Activated CD4-positive, CD25-positive, alpha-beta regulatory T cell (primary cell): ENCODE measurements at places on chromosomes 1 and 21.

DNA sequence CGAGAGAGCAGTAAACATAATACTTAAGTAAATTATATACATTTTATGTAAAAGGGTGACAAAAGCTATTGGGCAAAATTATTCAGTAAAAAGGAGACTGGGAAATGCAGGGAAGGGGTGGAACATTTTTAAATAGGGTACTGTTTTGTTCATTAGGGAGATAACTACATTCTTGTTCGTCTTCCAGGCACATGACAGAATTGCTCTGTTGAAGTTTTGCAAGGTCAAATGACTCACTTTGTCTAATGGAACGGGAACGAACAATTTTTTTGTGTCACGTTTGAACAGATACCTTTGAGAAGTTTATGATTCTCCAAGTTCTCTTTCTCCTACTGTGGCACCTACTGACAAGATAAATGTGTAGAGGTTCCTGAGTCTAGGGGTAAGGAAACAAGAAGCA is 382.3 kb upstream of the ZRANB2 start:
- DNase-seq, result no peak

- no peak for DNase-seq
Observed at GRCh38 chr1:241638909-241639622, 1.1 kb downstream of the CHML start.

- peak; percentile 69 for DNase-seq
Observed at GRCh38 chr21:44949779-44950198, 10.0 kb downstream of the SLX9 start.

DNA sequence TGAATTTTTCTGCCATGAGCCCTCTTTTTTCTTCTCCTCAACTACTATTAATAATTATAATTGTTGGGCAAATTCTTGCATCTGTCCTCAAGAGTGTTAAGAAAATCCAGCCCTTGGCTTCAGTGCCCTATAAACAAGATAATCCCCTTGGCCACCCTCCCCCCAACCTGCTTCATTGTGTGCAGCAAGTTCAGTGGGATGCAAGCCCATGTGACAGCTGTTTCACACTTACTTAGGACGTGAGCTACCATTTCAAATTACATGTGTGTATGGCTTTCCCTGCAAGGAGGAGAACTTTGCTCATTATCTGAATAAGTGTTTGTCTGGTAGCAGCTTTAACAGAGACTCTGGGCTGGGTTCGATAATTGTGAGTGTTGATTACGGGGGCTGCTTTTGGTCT is 276.2 kb downstream of the CACNA1E start:
- no peak for DNase-seq

DNA sequence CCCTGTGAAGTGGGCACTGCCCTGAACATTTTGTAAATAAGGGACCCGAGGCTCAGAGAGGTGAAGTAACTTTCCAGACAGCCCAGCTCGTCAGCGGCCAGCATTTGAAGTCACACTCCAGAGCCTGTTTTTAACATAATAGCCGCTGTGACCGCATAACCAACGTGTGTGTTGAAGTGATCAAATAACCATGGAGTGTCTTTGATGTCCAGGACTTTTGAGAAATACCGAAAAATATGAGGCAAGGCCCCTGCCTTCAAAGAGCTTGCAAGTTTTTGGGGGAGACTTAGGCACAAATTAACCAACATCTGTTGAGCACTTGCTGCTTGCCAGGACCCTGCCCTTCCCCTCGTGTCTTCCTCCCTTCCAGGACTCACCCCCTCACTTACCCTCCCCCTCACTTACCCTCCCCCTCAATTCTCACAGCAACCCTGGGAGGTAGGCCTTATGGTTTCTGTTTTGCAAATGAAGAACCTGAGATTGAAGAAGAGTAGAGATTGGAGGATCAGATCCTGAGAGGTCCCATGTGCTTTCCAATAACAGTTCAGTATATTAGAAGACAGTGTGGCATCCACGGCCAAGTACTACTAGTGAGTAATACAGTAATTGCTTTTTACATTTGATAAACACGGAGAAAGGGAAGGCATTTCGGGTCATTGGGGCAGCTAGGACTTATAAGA is 1.3 kb upstream of the SLC16A1 start:
- no peak for DNase-seq

DNA sequence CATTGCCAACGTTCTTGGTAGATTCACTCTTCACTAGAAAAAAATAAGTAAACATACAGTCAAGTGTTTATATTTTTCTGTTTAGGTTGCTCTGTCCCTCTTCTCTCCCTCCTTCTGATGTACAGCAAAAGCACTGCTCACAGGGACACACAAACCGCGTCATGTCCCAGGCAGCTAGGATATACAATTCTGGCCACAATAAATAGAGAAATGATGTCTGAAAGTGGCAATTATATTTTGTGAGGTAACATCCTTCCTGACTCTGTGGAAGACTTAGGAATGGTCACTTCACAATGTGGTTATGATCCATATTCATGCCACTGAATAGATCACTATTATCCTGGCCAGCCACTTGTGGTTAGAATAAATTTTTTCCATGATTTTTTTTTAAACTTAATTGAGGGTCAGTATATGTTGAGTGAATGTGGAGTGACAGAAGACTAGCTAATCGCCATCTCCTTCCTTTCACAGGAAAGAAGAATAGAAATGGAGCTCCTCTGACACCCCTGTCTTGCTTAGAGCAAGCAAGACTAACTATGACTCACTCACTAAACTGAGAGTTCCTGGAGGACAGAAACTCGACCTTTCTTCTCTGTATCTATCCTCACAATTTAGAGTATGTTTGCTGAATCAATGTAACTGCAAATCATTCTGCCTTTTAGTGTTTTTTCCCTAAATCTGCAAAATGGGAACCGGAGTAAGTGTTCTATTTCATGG is 54.0 kb downstream of the ZNHIT6 start:
- no peak for DNase-seq
